ENCODE measurements at places on chromosomes 3 and 15.
A peak's percentile ranks its signal among the peaks of the same experiment; 100 is the strongest.

DNA sequence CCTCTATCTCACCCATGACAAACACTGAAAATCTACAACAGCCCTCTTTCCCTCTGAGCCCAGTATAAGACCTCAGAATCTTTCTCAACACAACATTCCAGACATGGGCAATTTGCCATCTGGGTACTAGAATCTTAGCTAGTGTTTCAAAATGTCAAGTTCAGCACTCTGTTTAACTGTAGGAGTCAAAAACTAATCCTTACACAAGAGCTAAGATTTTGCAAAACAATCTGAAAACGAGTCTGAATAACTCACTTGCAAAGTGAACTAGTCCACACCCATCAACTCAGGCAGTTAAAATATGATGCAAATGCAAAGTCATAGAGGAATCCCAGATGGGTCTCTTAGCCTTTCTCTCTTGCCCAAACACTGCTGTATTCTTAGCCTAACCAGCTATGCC is 67.8 kb downstream of the GPR176 start:
- DNase-seq, result no peak

DNA sequence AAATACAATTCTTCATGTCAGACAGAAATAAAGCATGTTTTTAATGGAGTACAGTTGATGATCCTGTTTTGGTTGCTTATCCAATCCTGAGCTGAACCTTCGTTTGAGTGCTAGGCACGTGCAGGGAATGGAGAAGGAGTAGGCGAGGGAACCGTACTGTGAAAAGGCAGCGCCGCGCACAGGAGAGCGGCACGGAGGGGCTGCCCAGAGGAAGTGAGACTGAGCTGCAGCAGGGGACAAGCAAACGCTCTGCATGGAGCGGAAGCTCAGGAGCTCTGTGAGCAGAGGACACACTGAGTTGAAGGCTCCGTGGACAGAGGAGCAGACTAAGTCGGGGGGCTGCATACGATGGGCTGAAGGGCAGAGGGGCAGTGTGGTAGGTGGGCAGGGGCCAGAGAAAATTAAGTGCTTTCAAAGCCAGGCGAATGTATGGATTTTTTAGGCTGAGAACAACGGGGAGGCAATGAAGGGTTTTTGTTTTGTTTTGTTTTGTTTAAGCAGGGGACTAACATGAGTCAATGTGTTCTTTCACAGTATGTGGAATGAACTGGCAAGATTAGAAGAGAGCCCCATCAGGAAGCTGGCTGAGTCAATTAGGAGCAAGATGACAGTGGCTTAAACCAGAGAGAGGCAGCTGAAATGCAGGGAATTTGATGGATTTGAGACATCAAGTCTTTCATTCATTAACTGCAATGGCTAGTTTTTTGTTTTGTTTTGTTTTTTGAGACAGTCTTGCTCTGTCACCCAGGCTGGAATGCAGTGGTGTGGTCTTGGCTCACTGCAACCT is 23.8 kb upstream of the TM2D3 start:
- no peak for DNase-seq

- DNase-seq, result no peak
Observed at GRCh38 chr3:156723182-156723619, 48.8 kb downstream of the TIPARP start.

DNA sequence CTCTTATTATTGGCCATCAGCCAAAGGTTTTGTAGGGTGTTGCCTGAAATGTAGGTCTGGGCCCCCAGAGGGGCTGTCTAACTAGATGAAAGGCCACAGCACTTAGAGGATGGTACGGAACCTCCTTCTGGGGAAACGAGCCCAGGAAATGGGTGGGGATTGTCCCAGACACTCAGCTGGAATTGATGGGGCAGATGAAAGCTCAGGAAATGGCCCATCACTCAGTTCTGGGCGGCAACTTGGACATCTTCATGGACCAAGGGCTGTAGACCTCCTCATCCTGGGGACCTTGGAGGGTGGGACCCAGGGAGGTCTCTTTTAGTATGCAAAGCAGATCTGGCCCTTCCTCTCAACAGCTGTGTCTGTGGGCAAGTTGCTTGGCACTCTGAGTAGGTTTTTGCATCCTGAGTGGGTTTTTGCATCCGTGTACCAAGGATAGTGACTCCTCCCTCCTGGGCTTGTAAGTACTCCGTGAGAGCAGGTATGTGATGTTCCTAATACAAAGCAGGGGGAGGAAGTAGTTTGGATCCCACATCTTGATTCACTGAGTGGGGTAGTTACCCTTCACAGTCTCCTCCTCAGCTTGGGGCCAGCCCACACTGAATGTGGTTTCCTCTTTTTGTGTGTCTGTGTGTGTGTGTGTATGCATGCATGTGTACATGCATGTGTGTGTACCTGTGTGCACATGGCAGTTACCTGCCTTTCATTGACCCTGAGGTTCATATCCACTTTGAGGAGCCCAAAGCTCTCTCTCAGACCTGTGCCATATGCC is 292.0 kb downstream of the RPLP1 start:
- peak; percentile 39 for DNase-seq

DNA sequence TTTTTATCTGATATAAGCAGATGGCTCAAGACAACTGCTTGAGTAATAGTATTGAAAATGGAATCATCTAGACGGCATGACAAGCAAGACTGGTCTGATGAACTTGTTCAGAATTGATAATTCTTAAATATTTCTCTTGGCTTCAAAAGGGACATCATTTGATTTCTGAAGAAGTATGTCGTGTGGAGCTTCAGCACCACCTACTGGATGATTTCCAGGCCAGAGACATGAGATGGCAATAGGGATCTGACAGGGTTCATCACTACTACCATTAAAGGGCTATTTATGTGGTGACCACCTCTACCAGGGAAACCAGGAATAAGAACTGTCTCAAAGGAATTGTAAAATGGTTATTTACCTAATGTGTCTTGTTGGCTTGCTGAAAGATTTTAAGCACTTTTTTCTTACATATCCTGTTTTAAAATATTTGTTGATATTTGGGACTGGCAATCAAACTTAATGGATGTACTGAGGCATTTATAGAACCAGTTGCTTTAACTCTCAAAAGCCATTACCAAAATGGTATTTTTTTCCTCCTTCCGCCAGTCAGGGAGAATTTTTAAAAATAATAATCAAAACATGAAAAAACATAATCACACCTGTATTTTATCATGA is 99.5 kb upstream of the FAM98B start:
- DNase-seq, result peak; percentile 80

DNA sequence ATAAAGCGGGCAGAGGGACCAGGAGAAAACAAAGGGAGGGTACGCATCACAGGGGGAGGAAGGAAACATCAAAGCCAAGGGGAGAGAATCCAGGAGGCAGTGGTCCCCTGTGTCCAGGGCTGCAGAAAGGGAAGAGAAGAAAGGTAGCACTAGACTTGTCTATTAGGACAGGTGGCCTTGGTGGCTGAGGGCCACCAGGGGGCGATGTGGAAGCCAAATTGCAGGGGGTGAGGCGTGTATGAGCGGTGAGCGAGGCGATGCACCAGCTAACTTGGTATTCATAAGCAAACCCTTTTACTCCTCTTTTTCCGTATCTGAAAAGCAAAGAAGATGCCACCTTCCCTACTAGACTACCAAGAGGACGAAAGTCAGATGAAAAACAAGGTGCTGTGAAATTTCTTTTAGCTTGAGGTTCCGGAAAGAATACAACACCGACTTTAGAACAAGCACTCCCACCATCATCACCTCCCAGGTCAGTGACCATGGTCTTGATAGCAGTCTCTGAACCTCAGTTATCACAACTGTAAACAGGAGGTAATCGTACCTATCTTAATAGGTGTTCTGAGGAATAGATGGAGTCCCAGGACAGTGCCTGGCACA is 654.4 kb upstream of the ADAMTS9 start:
- DNase-seq, result no peak

GRCh38 chr3:148146947-148147826 is 550.5 kb upstream of the AGTR1 start:
- DNase-seq, result peak; percentile 32

GRCh38 chr3:48561045-48561736 is 2.4 kb downstream of the UCN2 start:
- DNase-seq, result peak; percentile 62

DNA sequence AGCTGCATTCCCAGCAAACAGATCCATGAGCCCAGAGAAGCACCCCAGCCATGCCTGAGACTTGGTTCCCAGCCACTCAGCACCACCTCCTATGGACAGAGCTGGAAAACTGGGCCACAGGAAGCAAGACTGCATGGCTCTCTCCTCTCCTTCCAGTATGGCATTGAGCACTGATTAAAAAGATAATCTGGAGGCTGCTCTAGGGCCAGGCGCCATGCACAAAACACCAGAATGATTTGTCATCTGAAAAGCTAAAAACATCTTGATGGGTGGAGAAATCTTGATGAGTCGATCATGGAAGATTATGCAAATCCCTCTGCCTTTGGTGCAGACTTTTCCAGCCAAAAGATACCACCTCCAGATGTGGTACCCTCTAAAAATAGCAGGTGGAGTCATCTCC is 62.7 kb upstream of the MRPS22 start:
- DNase-seq, result no peak

DNA sequence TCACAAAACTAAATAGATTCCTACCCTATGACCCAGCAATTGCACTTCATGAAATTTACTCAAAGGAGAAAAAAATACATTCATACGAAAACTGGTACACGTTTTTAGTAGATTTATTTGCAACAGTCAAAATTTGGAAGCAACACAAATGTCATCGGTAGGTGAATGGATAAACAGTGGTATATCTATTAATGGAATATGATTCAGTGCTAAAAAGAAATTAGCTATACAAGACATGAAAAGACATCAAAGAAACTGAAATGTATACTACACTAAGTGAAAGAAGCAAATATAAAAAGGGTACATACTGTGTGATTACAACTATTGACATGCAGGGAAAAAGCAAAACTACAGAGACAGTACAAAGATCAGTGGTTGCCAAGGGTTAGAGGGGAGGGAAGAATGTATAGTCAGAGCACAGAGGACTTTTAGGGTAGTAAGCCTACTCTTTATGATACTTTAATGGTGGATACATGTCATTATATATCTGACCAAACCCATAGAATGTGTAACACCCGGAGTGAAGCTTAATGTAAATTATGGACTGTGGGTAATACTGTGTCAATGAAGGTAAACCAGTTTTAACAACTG is 31.6 kb downstream of the RFX7 start:
- DNase-seq, result no peak

- peak; percentile 80 for DNase-seq
Observed at GRCh38 chr3:120908030-120908794, at the start of gene STXBP5L. Gene STXBP5L, plus strand, starts transcription at chr3:120908205. Its CDS starts 1,374 bp downstream, at chr3:120909579.

DNA sequence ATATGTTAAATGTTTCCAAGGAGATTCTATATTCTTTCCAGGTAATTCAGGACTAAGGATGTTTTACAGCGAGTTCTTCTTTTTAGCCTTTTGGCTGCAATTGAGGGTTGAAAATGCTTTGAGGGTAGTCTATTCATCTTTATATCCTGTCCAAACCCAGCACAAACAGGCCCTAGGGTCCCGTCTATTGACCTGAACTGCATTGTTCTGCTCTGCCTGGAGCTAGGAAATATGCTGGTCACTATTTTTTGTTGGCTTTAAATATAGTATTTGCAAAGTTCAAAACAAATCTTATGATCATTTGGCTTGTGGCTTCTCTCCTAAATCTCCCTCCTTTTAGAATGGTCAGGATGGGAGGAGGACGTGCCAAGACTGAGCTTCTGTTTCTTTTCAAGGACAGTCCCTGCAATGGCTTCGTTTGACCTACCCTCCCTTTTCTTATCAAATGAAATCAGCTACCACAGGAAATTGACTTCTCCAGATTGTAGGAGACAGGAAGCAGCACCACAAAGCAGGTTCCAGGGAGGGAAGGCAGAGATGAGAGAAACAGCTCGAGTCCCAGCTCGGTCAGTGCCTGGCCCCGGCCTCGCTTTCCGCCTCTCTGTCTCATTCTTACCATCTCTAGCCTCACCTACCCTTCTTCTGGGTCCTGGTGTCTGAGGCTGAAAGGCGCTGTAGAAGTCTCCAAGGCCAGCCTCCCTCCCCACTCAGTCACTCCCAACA is 27.6 kb upstream of the NRROS start:
- no peak for DNase-seq

DNA sequence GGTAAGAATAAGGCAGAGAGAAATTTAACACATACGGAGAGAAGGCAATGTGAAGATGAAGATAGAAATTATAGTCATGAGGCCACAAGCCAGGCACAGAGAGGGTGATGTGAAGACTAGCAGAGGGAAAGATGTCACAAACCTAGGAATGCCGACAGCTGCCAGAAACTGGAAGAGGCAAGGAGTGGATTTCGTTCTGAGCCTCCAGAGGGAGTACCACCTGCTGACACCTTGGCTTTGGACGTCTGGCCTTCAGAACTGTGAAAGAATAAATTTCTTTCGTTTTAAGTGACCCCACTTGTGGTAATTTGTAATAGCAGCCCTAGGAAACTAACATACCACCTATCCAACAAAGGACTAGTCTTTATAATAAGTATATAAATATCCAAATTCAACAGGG is 5.0 kb upstream of the SGO1 start:
- DNase-seq, result no peak

- DNase-seq, result no peak
Observed at GRCh38 chr15:64917211-64917610, 5.5 kb downstream of the ANKDD1A start.

GRCh38 chr3:127755305-127755681 is 67.0 kb downstream of the MGLL start:
- no peak for DNase-seq

GRCh38 chr15:30990036-30990435 is 1.4 kb downstream of the MTMR10 start:
- no peak for DNase-seq
